Inflammatory macrophage treated with lipopolysaccharide for 1 hour (primary cell): ENCODE measurements at places on chromosomes 4 and X.

DNA sequence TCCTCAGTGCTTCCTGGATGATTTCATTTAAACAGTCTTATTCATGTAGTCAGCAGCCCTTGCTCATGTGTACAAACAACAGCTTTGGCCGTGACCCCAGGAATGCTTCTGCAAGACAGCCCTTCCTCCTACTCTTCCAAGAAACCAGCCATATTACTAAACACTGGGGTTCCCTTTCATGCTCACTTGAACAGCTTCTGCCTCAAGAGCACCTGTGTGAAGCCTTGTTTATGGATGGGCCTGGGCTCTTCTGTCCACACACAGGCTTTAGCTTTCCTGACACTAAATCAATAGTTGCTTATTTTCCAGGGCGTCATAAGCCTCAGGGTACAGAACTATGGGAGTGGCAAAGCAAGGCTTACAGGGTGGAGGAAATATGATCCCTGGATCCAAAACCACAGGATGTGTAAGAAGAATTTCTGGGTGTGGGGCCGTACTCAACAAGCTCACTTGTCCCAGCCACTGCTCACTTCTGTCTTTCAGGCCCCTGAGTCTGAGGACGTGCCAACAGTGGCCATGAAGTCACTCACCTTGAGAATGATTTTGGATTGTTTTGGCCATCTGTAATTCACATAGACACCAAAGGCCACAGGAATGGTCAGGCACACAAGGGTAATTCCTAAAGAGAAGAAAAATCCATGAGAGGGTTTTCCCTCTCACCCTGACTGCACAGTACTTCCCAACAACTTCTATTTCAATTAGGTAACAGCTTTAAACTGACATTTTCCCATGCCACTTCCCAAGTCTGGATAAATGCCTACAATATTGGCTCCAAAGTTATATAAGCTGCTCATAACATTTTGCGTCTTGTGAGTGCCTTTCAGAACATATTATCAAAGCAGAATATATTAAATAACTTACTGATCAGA, 17.7 kb downstream of the SLC10A6 start:
- peak; percentile 81 for DNase-seq

DNA sequence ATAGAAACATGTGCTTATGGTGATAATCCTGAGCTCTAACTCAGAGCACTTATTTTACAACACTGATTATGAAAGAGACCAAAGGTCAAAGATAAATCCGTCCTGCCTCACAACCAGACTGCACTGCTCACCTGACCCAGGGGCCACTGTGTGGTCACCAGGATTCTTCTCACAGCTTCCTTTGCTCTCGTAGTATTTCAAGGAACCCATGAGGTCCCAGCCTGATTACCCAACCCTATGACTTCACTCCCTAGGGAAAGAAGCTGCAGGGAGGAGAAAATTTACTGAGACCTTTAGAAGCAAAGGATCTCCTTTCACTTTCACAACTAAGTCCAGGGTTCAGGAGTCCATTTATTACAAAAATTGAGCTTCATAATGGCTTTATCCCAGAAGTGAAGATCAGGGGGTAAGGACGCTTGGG, 9.6 kb downstream of the SLC25A5 start:
- DNase-seq, result peak; percentile 44

- DNase-seq, result no peak
These were observed 1491.6 kb downstream of the TECRL start for GRCh38 chr4:62917649-62918048.

DNA sequence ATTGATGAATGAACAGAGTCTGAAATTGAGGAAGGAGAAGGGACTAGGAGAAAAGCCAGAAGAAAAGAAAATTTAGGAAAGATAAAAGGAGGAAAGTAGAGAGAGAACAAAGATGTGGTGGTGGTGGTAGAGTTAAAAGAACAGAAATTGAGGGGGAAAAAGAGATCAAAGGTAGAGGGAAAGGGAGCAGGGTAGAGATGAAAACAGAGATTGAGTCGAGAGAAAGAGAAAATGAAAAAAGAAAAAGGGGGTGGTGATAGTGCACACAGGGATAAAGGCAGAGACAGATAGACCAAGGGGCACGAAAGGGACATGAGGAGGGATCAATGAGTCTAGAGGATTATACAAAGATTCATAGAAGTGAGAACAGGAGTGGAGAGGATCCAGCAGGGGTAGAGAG, 3.9 kb downstream of the ALAS2 start:
- DNase-seq, result no peak

GRCh38 chr4:574346-575161, 1.5 kb downstream of the TMEM271 start:
- no peak for DNase-seq

GRCh38 chr4:110449947-110450346, 26.0 kb upstream of the ENPEP start:
- no peak for DNase-seq

DNA sequence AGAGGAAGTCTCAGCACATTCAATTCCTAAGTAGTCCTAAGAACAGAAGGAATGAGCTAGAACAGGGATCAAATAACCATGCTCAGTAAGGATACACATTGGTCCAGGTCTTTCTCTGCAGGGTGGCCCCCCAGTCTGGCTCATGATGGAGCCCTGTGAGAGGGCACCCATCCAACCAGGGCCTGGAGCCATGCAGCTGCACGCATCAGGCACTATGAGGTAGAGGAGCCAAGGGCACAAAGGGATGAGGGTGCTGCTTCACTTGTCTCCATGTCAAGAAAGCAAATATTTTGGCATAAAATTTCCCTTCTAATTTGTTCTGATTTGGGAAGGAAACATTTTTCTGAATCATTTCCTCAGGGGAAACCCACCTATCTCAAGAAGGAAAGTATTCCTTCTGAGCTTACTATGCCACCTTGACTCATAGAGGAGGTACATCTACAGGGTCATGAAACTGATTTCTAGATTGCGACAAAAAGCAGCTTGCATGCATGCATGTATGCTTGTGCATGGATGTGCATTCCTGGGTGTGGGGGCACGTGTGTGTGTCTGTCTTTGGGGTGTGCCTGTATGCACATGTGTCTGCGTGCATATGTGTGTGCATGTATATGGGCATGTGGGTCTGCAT, 600.3 kb downstream of the MID1IP1 start:
- no peak for DNase-seq

GRCh38 chr4:14653338-14653737, 348.9 kb upstream of the CPEB2 start:
- no peak for DNase-seq

DNA sequence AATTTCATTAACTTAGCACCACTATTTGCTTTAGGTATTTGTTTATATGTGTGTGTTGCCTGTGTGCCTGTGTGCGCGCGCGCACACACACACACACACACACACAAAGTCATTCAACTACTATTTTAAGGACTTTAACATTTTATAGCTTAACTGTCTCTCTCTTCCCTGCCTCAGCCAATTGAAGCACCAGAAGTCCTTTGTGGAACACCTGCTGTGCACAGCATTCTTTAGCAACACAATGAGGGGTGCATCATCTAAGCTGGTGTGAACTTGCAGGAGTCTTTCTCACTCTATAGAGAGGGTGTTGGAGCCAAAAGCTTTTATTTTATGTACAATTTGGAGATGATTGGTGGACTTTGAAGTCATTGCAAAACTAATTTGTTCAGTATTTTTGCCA, 31.3 kb downstream of the SLIT2 start:
- no peak for DNase-seq

GRCh38 chrX:102745857-102746584, 25.5 kb downstream of the GPRASP3 start:
- DNase-seq, result no peak

DNA sequence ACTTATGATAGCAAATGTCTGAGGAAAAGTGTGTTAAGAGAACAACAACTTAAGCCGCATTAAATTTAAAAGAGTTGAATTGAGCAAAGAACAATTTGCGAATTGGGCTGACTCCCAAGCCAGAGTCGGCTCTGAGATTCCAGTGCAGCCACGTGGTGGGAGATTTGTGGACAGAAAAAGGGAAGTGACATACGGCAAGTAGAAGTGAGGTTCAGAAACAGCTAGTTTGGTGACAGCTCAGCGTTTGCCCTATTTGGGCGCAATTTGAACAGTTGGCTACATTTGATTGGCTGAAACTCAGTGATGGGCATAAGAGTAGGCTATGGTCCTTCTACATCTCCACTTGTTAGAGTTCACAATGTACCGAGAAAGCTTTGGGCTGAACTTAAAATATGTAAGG, 124.0 kb downstream of the PRKX start:
- DNase-seq, result peak; percentile 25

DNA sequence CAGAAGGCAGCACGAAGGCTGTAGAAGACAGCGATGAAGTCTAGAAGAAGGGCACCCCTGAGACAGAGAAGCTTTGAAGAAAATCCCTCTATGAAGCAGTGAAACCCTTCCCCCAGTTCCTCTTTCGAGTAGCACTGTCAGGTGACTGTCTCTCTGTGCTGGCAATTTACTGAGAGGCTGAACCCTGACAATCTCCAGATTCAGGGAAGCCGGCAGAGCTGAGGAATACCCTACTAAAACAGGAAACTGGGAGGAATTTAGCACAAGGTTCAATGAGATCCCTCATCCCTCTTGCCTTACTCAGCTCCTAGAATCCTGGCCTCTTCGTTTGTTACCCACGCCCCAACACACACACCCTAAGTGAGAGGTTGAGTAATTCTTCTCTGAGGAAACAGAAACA, 239.7 kb upstream of the NOCT start:
- DNase-seq, result peak; percentile 57

DNA sequence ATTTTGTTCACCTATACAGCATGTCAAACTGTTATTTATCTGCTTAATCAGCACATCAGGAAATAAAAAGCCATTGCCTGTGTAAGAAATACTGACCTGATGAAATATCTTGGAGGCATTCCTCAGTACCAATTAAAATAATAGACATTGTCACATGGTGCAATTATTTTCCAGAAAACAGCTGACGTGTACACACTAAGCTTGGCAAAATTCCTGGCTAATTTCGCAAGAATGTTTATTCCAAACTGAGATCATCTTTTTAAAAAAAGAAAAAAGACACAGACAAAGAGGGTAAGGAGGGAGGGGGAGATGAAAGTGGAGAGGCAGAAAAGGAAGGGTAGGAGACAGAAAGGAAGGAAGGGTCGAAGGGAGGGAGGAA, 61.9 kb upstream of the NFKB1 start:
- DNase-seq, result peak; percentile 85

DNA sequence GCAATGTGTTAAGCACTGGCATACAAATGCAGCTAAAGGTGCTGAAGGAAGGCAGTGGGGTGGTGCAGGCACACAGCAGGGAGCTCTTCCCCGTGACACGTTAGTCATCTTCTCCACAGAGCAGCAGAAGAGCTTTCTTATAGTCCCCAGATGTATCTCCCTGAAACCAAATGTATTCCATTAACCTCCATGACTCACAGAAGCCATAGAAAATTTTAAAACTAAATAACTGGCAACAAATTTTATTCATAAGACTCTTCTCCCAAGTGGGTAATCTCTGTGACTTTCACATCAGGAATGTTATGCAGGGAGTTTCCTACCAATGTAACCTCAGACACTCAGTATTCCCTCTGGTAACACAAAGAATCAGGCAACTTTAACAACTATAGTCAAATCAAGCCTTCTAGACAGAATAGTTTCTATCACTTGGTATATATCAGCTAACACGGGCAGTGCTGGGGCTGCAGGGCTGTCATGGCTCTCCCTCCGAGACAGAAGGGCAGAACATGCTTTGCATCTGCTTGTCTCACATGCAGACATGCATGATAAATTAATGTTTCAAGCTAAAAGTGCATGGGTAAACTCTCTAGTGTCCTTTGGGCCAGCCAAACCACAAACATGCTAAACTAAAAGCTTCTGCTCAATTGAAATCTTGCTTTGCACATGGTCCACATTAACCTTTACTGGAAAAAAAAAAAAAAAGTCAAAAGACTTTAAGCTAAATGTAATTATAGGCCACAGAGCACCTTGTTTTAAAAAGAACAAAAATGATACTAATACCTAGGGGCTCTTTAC, 28.2 kb downstream of the ANXA5 start:
- DNase-seq, result no peak

DNA sequence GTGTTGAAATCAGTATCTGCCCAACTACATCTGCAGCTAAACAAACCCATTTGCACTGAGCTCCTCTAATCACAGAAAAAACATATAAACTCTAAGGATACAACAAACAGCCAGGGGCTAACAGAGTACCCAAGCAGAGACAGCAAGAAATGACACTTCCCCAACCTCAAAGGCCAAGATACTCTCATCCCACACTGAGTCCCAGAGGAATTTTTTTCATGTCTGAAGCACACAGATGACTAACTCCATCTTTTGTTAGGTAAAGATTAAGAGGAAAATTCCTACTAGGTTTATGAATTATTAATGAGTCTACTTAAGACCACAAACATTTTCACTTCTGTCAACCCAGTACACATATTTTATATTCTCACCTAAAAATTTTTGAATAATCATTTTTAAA, 31.6 kb downstream of the SEPSECS start:
- no peak for DNase-seq

DNA sequence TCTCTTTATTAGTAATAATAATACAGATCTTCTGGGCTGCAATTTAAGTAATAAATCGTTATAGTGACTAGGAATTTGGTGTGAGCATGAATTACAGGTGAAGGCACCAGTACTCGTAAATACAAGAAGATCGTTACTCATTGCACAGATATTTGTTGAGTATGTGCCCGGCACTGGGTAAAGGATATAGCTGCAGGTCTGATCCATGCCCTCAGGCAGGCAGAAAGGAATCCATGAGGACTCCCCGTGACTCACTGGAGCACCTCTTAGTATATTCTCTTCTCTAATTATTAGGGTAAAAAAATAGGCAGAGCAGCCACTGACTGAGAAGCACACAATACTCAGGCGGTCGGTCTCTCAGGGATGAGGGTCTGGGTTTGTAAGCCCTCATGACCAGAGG, 868.3 kb downstream of the RAB28 start:
- no peak for DNase-seq

GRCh38 chr4:13985837-13986236, 358.3 kb upstream of the BOD1L1 start:
- DNase-seq, result no peak

DNA sequence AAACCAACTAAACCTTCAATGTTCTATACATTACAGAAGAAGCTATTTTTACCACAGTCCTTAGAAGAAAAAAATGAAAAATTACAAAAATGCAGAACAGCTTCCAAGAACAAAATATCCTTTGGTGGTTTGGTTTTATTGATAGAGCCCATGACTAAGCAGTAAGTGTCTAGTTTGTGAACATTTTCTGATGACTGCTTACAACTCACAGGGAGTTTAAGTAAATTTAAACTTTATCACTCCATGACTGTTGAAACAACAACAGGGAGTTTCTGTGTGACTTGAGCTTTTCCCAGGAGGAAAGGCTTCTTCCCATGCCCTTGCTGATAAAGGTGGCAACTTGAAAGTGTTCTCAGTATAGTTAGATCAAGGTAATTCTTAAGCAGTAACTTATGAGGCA, 2.9 kb downstream of the PF4 start:
- DNase-seq, result no peak

DNA sequence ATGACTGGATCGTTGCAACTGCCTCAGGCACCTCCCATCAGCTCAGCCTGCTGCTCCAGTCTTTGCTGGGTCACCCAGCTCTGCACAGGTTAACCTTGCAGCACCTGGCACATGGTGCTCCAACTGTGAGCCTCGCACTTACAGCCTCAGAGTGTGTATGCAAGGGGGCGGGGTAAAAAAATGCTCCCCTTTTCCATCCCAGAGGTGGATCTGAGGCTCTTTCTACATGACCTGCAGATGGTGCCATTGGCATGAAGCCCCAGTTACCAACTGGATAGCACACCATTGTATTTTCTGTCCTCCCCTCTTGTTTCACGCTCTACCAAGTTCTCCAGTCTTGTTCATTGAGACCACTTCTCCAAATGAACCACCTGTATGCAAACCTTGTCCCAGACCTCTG, 46.2 kb upstream of the TRPC3 start:
- no peak for DNase-seq

GRCh38 chr4:146379744-146380143, 142.0 kb downstream of the SLC10A7 start:
- no peak for DNase-seq

GRCh38 chr4:186712690-186713089, 11.0 kb downstream of the FAT1 start:
- DNase-seq, result no peak
